ENCODE measurements at places on chromosomes 11 and 22.

- no peak for DNase-seq
Observed at GRCh38 chr11:67349036-67349435, 4.3 kb downstream of the POLD4 start.

GRCh38 chr11:30393012-30393411 is 70.1 kb downstream of the ARL14EP start:
- no peak for DNase-seq

DNA sequence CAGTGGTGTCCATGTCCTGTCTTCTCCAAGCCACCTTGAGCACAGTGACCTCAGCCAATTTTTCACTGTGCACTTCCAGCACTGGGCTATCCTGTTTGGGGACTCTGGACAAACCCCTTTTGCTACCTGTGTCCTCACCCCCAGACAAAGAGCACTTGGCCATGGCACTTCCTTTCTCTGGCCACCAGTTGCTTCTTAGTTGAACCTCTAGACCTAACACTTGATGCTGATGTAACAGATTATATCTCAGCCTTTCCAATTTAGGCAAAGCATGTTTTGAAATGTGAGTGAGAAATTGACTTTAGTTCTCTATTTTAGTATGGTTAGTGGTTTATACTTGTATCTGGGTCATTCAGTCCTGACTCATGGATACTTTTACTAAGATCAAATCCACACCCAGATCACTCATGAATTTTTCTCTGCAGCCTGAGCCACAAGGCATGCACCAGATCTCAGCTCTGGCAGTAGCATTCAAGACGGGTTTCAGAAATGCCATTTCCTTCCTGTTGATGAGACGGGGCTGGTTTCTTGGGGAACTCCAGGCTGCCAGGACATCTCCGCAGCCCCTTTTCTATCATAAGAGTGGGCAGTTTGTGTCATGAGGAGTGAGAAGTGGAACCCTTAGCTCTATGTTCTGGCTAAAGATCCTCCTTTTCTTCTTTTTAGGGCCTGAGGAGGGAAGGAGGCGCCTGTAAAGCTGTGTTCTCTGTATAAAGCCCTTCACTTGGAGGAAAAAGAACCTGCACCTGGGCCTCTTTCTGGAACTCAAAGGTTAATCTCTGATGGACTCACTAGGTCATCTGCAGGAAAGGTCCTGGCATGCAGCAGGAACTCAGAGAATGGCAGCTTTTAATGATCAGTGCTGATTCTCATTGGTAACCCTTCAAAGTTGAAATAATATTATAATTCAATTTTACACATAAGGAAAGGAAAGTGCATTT is 185.6 kb upstream of the TENM4 start:
- DNase-seq = no peak

DNA sequence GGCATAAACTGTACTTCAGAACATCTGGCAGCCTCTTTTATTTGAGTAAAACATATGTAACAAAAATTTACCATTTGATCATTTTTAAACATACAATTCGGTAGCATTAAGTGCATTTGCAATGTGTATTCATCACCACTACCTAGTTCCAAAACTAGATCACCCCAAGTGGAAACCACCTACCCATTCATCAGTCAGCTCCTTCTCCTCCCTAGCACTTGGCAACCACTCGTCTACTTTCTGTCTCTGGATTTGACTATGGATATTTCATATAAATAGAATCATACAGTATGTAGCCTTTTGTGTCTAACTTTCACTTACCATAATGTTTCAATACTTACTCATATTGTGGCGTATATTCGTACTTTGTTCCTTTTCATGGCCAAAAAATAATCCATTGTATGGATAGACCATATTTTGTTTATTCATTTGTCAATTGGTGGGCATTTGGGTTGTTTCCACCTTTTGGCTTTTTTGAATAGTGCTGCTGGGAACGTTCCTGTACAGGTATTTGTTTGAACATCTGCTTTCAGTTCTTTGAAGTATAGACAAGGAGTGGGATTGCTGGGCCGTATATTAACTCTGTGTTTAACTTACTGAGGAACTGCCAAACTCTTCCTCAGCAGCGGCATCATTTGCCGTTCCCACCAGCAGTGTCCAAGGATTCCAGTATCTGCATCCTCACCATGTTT is 27.2 kb upstream of the ADORA2A start:
- no peak for DNase-seq

GRCh38 chr11:35850191-35850590 is 93.7 kb upstream of the LDLRAD3 start:
- no peak for DNase-seq

DNA sequence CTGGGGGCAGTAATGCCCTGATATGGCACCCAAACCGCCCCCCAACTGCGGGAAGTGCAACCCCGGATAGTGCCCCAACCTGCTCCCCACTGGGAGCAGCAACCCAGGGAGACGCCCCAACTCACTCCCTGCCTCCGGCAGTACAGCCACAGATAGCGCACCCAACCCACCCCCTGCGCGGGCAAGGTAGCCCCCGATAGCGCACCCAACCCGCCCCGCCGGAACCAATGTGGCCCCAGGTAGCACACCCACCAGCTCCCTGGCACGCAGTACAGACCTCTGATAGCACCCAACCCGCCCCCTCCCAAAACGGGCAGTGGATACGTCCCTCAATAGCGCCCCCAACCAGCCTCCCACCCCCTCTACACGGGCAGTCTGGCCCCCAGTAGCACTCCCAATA is 3.8 kb upstream of the RFPL3 start:
- no peak for DNase-seq

DNA sequence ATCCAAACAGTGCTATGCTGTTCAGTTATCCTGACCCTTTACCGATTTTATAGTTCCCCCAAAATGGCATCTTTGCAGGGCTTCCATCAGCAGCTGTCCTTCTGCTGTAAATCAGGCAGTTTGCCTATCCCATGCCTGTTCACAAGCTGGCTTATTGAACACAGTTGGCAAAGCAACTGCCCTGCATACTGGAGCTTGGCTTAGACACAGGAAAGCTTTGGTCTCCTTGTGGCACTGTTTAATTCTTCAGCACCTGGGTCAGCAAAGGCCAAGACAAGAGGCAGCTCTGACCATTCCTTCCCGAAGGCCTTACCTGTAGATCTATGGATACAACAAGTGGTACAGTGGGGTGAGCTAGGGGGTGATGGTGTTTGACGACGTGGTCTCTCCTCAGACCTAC is 32.2 kb downstream of the TSPAN18 start:
- DNase-seq = no peak

DNA sequence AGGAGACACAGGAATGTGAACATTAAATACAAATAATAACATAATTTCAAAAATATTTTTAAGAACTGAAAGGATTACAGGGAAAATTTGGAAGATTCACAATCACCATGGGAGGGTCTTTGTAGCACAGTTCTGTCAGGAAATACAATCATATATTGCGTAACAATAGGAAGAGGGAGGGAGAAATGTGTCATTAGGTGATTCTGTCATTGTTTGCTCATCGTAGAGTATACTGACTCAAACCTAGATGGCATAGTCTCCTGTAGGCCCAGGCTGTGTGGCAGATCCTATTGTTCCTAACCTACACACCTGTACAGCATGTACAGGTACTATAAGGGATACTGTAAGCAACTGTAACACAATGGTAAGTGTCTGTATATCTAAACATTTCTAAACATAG is 330.4 kb downstream of the BRD1 start:
- DNase-seq = no peak

GRCh38 chr22:20571531-20572007 is 64.2 kb downstream of the MED15 start:
- no peak for DNase-seq

- DNase-seq = no peak
Observed at GRCh38 chr11:75314771-75315438, 36.6 kb downstream of the ARRB1 start.

DNA sequence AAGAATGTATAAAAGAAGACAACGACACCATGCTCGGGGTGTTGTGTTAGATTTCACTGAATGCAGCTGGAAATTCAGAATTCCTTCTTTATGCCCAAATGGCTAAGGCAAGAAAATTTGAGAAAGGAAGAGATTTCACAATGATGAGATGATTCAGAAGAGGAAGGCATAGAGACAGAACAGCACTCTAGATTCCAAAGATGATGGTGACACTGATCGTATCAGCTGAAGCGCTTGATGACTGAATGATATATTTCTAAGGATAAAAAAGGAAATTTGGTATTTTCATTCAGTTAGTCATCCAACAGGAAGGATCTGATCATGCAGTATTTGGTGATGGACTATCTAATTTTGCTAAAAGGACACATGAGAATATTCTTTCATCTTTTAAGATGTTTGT is 189.2 kb downstream of the EFCAB6 start:
- DNase-seq = no peak

DNA sequence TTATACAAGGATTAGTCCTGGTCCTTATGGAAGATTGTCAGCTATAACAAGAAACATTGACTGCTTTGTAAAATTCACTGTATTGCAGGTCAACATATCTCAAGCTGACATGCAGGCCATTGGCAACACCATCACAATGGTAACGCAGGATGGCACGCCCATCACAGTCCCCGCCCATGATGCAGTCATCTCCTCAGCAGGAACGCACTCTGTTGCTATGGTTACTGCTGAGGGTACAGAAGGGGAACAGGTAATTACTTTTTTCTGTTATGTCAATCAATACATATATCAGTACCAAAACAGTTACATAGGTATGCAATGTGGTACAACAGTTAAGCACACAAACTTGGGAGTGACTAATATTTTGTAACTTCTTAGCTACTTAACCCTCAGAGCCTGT is 55.3 kb downstream of the ZNF143 start:
- DNase-seq = no peak

DNA sequence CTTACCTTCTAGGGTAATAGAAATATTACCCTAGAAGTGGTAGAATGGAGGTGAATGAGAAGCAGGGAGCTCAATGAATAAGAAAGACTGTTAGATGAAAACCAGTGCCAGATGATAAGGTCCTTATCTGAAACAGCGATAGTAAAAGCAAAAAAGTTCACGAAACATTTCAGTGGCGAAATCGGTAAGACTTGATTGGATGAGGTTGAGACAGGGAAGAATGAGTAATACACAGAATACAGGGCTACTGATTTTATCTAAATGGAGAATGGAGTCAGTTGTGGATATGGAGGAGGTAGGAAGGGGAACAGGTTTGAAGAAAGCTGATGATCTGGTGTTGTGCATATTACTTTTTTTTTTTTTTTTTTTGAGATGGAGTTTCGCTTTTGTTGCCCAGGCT is 96.5 kb downstream of the GALNT18 start:
- no peak for DNase-seq

GRCh38 chr11:109731451-109731850 is 309.5 kb downstream of the C11orf87 start:
- no peak for DNase-seq

DNA sequence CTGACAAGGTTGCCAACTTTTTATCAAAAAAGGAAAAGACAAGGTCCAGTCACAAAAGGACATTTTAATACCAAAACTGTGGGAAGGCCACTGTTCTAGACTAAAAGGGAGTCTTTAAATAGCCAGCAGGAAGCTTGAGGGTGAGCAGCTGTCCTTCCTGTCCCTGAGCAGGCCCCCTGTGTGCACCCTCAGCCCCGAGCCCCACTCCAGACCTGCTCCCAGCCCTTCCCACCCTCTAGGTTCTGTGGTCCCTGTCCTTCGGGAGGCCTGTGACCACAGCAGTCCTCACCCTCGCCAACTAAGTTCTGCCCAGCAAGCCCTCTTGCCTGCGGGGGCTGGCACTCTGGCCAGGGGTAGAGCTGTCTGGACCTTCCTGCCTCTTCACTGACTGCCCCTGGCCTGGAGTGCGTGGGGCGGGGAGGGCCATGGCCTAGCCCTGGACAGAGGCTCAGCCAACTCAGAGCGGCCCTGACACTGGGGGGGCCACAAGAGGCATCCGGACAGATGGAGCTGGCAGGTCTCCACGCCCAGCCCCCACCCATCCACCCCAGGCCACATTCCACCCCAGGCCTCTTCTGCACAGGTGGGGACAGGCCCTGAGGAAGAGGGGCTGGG is 1.6 kb upstream of the PLXNB2 start:
- no peak for DNase-seq

DNA sequence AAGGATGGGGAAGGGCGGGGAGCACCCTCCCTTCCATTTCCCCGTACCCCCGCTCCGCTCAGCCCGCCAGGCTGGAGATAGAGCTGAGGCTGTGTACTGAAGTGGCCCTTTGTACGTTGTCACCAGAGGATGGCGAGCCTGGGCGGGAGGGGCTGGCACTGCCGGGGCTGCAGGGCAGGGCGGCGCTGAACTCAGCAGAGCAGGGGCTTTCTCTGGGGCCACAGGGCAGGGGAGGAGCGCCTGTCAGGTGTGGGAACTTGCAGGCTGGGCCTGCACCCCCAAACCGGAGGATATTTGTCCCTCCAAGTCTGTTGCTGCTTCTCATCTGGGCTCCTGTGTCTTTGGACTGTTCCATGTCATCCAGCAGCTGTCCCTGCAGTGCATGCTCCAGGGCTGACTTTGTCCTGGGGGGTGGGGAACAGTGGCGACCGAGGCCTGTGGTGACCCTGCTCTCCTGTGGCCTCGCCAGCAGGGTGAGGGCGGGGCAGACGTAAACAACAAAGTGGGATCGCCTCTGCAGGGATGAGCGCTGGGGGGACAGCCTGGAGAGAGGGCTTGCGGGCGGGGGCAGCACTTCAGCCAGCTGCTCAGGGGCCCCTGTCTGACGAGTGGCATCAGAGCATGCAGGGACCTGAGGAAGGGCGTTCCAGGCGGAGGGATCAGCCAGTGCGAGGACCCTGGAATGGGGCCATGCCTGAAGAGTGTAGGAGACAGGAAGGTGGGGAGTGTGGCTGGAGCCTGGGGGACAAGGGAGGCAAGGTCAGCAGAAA is 13.1 kb downstream of the MGAT3 start:
- DNase-seq = no peak

GRCh38 chr11:129167315-129167714 is 24.8 kb downstream of the ARHGAP32 start:
- DNase-seq = no peak

GRCh38 chr11:31865606-31866300 is 54.6 kb upstream of the PAX6 start:
- no peak for DNase-seq

GRCh38 chr11:110645253-110645652 is 67.0 kb downstream of the ARHGAP20 start:
- DNase-seq = no peak

GRCh38 chr11:45209891-45210699 is 63.7 kb downstream of the PRDM11 start:
- DNase-seq = no peak

DNA sequence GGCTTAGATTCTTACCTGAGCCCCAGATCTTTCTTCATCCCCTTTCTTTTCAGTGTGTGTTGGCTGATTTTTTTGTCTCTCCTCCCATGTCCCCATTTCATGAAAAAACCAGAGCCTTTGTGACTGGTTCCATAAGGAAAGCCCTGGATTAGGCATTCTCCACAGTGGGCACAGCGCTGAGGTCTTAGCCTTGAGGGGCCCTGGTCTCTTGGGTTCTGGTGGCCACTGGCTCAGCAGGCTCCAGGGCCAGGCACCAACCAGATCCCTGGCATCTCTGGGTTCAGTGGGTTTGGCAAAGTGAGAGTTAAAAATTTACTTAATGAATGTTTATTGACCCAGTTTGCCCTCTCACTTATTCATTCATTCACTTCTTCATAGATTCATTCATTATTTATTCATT is 49.5 kb upstream of the ACCSL start:
- DNase-seq = no peak

- no peak for DNase-seq
Observed at GRCh38 chr11:58222721-58223120, 6.0 kb downstream of the OR10Q1 start.

- no peak for DNase-seq
Observed at GRCh38 chr11:47390422-47390760, 12.0 kb upstream of the SPI1 start.

- no peak for DNase-seq
Observed at GRCh38 chr22:38411016-38411415, 44.0 kb downstream of the KCNJ4 start.

GRCh38 chr11:22392561-22392960 is 54.4 kb downstream of the SLC17A6 start:
- no peak for DNase-seq

- no peak for DNase-seq
Observed at GRCh38 chr11:46513934-46514342, 79.9 kb downstream of the AMBRA1 start.

Measured in GM12864 (cell line).